ENCODE measurements at places on chromosomes 1 and 21. TPM values are rescaled to one million over a fixed set of nuclear protein-coding genes. Genes with fewer than 3 reads are reported as not detected.

The MSH4 gene
- total RNA-seq = not detected

DNA sequence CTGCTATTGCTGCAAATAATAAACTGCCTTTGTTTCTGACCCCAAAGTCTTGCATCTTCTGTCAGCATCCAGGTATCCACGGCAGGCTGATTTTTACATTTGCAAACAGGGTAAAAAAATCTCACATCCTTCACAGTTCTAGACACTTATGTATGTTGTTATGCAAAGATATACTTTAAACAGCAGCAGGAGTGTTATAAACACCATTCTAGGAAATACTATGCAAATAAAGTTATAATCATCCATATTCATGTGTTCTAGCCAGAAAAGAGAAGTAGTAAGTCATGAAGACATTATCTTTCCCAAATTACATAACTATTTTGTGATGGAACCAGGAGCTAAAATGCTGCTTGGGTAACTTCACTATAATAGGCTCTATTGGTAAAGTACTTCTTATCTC, 534.2 kb downstream of the LTN1 start:
- H3K4me3 ChIP-seq = no peak overlapping the region
- no peaks in the 10 kb centered on the region for H3K27me3 ChIP-seq
- no peak overlapping the region for H3K27ac ChIP-seq
- H3K36me3 ChIP-seq = no peaks in the 10 kb centered on the region
- peaks cover 22% of the 10 kb centered on the region for H3K4me1 ChIP-seq

DNA sequence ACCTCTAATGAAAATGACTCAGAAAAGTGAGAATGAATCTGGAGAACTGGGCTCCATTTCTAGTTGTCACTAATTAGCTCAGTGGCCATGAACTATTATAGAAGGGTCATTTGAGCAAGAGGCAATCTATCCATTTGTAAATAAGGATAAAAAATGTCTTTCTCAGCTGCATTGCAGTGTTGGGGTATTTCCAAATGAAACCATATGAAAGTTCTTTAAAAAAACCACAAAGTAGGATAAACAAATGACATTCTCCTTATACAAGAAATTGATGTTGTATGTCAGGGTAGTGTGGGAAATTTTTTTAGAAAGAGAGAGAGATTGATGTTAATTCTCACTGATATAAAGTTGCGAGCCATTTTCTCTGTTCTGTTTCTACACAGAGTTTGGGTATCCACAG, 26.0 kb downstream of the FMO3 start:
- DNase-seq = no peak
- H3K4me3 ChIP-seq = no peak overlapping the region
- H3K4me1 ChIP-seq = no peaks in the 10 kb centered on the region

DNA sequence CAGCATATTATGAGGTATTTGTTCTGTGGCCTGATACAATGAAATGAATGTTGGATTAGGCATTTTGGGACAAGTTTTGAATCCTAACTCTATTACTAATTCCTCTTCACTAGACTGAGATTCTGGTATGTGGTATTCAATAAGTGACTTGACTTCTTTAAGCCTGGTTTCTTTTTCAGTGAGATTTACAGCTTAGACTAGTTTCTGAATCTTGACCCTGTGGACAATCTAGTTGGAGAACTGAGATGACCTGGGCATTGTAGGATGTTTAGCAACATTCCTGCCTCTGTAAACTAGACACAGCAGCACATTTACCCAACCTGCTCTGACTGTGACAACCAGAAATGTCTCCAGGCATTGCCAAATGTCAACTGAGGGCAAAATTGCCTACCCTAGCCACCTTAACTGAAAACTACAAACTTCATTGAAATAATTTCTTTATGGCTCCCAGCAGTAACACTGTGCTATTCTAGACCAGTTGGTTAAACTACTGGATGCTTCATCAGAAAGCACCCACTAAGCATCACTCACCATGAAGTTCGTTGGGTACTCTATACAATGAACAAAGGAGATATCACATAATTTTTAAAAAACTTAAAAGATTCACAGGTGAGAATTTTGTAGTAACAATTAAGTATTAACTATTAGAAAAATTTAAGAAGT, 16.8 kb downstream of the PTPRC start:
- peak overlapping the region; percentile 87 for H3K27ac ChIP-seq
- peaks cover 47% of the 10 kb centered on the region for H3K4me1 ChIP-seq
- H3K36me3 ChIP-seq = 0 out of 2 replicates have a peak, but pooled peaks cover 5% of the 10 kb centered on the region
- DNase-seq = peak; percentile 51
- H3K27me3 ChIP-seq = no peaks in the 10 kb centered on the region
- H3K4me3 ChIP-seq = no peak overlapping the region
